ENCODE measurements at places on chromosomes 4 and X.

GRCh38 chrX:13279279-13280018 is 40.4 kb downstream of the ATXN3L start:
- DNase-seq = no peak

GRCh38 chr4:48134081-48134480 is at the start of gene TXK:
TSS of gene TXK (minus strand) at chr4:48134250. CDS start at chr4:48134170, 80 bp downstream.
- no peak for DNase-seq

- DNase-seq = no peak
Measured at GRCh38 chr4:7017446-7018048, 25.6 kb upstream of the TADA2B start.

GRCh38 chr4:26452565-26453531 is 37.4 kb downstream of the CCKAR start:
- DNase-seq = no peak

DNA sequence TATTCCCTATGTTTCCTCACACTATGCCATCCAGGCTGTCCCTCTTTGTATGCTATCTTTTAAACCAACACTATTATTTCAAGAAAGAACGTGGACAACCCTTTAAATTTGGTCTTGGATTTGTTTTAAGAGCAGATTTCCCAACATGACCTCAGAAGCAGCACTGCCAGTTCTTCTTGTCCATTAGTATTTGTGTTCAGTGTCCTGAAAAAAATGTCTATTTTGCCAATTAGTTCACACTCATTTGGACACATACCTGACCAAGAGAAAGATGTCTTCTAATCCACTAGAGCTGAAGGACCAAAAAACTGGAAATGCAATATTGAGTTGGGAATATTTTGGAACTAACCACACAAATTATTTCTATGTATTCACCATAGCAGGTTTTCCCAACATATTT is 223.2 kb upstream of the CNKSR2 start:
- DNase-seq = no peak

GRCh38 chr4:187286525-187286924 is 562.9 kb upstream of the FAT1 start:
- no peak for DNase-seq

DNA sequence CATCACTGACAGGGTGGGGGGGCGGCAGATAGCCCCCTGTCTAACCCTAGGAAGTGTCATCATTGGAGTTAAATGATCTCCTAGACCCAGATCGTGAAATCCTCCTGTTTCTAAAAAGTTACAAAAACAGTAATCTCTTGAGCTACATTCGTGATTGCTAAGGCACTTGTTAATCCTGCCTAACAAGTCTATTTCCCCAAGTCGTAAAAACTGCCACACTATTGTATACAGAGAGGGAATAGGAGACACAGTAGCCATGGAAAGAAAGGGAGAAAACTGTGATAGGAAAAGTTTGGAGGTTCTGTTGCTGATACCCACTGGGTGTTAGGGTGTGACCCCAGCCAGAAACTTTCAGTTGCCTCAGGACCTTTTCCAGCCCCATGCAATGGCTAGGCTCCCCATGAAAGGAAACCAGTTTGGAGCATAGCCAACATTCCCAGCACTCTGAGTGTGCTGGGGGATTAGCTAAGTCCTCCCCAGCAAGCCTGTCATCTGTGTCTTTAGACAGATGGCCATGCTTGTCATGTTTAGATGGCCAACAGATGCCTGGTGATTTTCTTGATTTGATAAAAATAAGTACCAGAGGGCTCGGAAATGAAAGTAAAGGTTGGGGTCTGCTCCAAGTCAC is 63.3 kb upstream of the ANXA10 start:
- no peak for DNase-seq

- DNase-seq = peak; percentile 5
Measured at GRCh38 chr4:1508161-1509160, 102.2 kb upstream of the NKX1-1 start.

GRCh38 chrX:103791228-103791627 is 14.6 kb downstream of the PLP1 start:
- no peak for DNase-seq

DNA sequence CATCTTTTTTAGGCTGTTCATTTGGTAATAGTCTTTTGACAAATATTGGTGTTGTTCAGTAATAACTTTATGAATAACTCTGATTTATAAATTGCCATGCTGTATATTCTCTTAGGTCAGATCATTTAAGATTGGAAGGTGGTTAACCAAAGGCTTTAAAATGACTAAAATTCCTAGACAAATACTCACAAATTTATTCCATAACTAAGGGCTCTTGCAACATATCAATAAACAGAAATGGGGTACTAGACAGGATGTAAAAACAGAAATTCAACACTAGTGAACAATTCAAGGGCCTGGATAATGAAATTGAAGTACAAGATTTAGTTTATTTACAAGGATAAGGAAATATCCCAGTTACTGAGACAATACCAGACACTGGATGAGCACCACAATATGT is 328.6 kb downstream of the PCDH19 start:
- DNase-seq = no peak

- DNase-seq = no peak
Measured at GRCh38 chr4:77773101-77773500, 46.1 kb downstream of the CNOT6L start.

DNA sequence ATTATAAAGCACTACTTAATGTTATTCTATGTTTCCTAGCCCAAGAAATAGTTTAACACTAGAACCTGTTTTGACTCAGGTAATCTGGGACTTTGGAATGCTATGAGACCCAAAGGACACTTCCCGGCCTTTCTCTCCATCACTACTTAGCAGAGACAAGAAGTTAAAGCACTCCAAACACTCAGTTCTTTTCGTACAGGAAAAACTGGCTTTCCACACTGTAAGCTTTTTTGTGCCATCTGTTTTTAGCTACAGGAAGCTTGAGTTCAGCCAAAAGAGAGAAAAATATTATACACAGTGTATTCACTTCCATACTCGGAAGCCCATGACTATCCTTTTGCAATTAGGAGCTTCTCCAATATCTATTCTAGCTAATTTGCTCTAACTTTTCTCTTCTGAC is 7.9 kb upstream of the FGF13 start:
- DNase-seq = no peak

DNA sequence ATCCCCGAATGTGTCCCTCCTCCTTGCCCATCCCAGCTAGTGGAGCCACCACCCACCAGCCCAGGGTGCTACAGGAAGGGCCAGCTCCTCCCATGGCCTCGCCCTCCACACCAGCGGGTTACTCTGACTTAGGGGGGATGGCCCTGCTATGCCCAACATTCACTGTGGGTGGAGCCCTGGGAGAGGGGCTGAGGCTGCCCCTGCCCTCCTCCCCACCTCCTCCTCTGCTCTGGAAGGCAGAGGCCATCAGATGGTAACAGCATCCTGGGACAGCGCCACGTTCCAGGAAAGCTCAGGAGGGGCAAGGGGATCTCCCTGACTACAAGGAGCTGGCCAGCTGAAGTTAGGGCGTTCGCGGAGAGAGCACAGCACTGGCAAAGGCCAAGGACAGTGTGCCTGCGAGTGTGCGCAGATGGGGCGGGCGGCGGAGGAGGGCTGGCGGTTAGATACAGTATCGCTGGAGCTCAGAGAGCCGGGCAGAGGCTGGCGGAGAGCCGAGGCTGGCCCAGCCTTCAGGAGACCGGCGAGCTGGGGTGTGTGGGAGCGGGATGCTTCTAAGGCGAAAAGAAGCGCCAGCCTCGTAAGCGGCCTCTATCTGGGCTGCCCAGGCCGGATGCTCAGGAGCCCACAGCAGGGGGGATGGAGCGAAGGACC is 1.5 kb downstream of the JAKMIP1 start:
- no peak for DNase-seq
